ENCODE measurements at places on chromosomes 13 and 19.

DNA sequence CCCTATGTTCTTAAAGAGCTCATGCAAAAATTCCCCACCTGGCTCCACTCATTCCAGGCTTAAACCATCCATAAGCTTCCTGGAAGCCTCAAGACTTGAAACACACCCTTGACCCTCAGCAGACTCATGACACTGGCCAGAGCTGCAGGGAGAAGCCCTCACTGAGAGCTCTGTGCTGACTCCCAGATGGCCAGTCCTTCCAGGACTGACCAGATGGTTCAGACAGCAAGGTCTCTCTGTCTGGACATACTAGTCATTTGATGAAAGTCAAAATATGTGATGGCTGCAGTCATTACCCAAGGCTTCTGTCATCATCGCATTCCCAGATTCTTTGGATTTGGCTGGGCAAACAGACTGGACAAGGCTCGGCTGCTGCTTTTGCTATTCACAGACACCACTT is 397.4 kb downstream of the FOXO1 start:
- DNase-seq, result no peak

DNA sequence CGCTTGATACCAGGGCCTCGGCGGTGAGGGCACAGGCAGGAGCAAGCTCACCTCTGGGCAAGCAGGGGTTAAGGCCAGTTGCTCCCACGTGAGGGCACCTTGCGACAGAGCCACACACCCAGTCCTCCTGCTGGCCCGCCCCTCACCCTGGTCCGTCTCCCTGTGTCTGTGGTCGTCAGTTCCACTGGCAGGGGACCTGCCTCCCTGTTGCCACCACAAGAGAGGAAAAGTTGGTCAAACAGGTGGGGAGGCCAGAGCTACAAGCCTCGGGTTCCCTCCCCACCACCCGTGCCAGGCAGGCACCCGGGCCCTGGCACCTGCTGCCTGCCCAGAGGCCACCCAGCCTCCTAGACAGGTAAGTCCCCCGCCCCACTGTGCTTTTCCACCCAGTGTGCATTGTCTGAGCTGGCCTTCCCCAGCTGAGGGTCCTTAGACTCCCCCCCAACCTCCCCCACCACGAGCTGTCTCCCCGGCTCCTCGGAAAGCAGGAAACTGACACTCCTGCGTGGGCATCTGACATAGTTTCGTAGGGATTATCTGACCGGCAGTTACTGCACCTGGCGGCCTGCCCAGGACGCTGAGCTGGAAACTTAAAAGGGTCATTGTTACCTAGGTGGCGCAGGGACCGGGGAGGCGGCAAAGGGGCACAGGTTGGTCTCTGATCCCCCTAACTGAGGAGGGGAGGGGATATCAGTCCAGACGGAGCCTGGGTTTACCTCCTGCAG is at the start of gene TJP3:
TSS of gene TJP3 (plus strand) at position 178 of the 725 bp plus-strand sequence. CDS start 20,049 bp downstream, outside the sequence.
- no peak for DNase-seq

DNA sequence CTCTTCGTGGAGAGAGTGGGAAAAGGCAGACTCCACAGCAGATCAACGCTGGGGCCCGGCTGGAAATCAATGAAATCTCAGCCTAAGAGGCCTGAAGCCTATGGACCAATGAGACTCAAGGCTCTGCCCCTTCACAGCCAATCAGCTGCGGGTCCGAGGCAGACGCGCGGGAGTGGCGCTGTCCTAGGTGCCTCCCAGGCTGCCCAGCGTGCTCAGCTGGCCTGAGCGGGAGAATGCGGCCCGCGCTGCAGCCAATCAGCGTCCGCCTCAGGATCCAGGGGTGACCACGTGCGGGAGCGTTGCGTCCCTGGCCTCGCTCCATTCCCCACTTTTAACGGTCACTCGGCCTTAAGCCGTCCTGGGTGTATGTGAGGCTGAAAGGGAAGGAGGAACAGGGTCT is at the start of gene ZBTB32:
TSS of gene ZBTB32 (plus strand) at position 341 of the 400 bp plus-strand sequence. CDS start 10,069 bp downstream, outside the sequence.
- DNase-seq, result no peak

DNA sequence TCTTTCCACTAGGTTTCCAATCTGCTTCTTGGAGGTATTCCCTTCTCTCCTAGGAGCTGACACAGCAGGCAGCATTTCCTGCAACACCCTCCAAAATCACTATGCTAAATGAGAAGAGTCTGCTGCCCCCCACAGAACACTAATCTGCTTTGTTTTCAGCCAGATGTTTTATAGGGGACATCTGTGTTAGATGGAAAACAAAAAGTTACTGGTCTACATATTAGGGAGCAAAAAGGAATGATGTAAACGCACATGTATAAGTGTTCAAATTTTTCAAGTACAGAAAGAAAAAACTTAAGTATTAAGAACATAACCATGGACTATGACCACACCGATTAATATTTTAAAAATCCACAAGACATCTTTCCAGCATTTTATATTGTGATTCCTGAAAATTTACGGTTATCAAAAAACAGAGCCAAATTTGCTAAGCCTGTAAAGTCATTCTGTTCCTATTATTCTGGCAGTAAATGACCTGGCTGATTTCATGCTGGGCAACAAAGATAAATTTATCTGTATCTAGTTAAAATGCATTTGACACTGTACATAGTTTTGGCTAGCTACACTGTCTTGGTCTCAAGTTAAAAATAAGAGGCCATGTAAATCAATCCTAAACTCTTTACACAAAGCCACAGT is 63.3 kb downstream of the DCLK1 start:
- DNase-seq, result no peak

DNA sequence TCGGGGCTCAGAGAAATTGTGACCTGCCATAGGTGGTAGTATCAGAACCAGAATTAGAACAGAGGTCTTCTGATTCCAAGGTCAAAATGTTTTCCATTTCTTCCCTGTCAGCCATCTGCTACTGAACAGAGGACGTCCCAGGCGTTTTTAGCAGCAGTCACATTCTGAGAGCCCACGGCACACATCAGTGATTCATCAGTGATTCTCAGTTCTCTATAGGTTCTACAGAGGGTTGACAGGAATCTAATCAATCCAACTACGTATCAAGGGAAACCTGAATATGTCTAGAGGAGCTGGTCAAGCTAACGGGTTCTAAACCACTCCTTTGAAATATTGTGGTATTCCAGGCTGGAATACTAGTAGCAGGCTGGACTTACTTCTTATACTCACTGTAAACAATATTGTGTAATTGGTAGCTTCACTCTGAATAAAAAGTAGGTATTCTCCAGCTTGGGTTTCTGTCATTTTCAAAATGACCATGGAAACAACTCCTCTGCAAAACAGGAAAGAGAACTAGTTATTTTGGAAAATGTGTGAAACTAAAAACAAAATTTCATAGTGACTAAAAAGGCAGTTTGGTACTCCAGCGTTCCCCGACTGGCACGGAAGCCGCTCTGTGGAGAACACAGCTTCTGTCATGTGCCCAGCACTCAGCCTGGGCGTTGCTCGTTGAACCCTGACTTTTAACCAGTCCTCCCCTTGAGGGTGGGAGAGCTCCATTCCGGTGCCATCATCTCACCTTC is 43.2 kb downstream of the FLT3 start:
- no peak for DNase-seq

- DNase-seq, result no peak
These were observed 221.1 kb downstream of the DNAJC15 start for GRCh38 chr13:43244481-43244880.

DNA sequence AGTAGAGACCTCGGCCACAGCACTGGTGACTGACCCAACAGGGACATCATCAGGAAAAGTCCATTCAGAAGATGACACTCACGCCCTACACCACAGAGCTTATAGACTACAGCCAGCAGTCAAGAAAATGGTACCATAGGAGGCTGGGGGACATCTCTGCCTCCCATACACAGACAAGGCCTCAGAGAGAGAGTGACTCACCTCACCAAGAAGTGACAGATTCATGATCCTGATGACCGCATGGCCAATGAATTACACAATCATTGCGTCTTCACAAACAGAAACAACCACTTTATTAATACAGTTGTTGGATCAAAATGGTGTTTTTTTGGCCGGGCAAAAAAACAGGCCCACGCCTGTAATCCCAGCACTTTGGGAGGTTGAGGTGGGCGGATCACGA is 260.8 kb upstream of the TSHZ3 start:
- DNase-seq, result no peak

- no peak for DNase-seq
These were observed 22.5 kb downstream of the EXOC3L2 start for GRCh38 chr19:45222724-45223123.

Measured in GM18507 (cell line).